ENCODE measurements at places on chromosomes 4 and X. TPM values are rescaled to one million over a fixed set of nuclear protein-coding genes. Genes with fewer than 3 reads are reported as not detected.

DNA sequence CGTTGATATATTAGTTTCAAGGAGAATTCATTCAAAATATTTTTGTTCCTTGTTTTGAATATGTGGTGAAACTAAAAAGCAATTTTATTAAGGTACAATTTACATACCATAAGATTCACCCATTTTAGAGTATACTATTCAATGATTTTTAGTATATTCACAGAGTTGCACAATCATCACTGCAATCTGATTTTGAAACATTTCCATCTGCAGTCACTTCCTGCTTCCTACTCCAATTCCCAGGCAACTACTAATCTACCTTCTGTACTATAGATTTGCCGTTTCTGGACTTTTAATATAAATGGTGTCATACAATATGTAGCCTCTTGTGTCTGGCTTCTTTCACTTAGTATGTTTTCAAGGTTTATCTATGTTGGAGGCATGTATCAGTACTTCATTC, 71.3 kb downstream of the SLC9A7 start:
- no peak for DNase-seq

Gene C1QTNF7
- not detected for total RNA-seq

DNA sequence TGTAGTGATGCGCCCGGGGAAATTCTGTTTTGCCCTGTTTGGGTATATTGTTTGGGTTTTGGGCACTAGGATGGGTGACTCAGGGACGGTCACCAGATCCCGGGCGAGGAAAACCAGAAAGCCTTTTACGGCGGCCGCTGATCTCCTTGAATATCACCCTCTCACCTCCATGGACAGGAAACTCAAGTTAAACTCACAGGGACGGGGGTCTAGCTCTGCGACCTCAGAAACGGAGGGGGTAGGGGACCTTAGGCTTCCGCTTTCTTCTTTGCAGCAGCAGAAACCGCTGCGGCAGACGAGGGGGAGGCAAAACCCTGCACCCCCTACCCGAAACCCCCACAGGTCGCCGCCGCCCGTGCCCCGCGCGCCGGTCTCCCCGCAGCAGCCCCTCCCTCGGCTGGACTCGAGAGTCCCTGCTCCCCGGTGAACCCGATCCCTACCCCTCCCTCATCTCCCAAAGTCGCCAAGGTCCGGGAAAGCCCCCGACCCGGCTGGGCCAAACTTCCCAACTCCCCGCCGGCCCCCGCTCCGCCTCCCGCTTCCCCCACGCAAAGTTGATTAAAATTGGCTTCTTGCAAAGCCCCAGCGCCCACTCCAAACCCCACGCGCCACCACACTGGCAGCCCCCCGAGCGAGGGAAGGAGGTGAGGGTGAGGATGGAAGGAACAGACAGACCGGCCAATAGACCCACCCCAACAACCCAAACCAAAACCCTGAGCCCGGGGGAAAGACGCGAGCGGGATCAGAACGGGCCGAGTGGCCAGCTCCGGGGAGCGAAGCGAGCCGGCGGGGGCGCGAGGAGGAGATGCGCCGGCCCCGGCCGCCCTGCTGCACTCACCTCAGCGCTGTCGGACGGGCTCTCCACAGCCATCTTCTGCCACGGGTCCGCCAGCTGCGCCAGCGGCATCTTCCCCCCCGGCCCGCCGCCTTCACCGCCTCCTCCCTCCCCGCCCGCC, 705 bp downstream of the RPS6KA3 start:
- peak; percentile 74 for DNase-seq

- DNase-seq: no peak
These were observed 69.5 kb upstream of the MND1 start for GRCh38 chr4:153274967-153275366.

Gene RBMX
- 334 TPM for total RNA-seq

GRCh38 chrX:28591542-28591941, 4.3 kb downstream of the IL1RAPL1 start:
- no peak for DNase-seq

DNA sequence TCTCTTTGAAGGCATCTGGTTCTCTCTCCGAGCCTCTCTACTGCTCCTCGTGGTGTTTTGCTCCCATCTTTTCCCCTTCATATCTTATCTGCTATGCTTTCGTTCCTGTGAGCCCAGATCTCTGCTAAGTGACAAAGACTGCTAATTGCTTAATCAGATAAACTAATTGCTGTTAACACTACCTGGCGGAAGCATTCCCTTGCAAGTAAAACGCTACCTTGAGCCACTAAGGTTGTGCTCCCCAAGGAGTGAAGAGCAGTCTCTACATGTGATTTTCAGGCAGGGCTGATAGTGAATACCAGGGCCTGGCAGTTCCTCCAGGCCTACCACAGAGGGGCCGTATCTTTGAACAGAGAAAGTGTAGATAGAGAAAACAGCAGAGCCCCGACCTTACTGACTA, 244.0 kb upstream of the GATB start:
- no peak for DNase-seq

DNA sequence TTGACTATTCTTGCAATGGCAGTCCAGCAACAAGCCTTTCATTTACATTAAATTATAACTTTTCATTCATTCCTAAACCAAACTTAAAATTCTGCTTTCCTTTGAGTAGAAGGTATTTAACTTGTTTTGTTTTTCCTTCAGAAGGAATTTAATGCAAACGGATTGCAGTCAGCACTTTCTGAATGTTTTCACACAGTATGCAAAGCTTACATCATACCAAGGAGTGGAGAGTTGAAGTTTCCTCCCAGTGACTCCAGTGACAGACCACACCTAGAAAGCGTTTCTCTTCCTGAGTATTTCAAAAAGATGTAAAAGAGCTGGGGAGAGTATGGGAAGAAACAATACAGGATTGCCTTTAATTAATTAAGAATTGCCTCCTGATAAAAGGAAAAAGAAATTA, 8.1 kb downstream of the EPGN start:
- DNase-seq: no peak

- no peak for DNase-seq
These were observed 60.3 kb upstream of the MXD4 start for GRCh38 chr4:2322227-2322626.

DNA sequence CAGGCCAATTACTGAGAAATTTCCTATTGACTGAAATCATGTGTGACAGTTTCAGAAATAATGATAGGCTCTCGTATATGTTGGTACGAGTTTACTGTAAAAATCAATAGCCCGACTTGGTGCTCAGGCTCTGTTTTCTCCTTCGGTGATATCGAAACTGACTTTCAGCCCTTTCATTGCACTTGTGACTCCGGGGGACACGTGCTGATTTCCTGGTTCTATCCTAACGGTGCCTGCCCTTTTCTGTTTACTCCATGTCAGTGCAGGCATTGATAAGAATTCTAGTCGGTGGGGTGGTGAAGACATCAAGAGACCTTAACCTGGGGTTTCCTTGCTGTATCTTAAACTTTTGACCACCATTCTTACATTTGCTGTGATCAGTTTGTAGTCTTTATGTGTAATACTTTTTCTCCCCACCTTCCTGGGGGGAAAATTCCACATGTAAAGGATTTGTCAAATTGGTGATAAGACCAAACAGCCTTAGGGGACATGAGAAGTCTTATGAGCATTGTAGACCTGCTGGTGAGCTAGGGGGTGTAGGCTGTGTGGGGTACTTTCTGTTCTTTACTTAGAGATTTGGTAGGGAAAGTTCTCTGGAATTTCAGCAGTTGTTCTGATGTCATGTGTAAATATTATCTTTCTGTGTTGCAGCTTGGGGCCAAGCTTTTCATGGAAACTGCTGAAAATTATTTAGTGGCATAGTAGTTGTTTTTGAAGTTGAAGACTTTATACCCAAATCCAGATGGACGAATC, 52.7 kb downstream of the TMEM131L start:
- peak; percentile 74 for DNase-seq

DNA sequence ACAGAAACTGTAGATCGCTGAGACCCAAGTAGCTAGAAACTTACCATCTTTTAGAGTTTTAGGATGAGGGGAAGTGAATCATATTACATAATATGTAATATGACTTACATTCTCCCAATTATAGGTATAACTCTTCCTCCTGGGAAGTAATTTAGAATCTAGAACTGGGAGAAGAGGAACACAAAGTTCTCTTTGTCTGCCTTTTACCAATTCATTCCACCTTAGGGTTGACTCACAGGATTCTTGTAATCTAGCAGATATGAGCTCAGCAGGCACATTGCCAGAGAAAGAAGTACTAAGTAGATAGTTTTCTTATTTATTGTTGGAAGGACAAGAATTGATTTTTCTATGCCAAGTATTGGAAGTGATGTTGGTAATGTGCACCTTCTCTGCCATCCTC, 58.0 kb upstream of the CCSER1 start:
- no peak for DNase-seq

Gene POF1B
- 0.07 TPM for total RNA-seq
